ENCODE measurements at places on chromosomes 2 and 18.

- DNase-seq = no peak
Measured at GRCh38 chr18:28657961-28658360, 481.0 kb upstream of the CDH2 start.

GRCh38 chr2:154836632-154837031 is 138.1 kb downstream of the KCNJ3 start:
- no peak for DNase-seq

DNA sequence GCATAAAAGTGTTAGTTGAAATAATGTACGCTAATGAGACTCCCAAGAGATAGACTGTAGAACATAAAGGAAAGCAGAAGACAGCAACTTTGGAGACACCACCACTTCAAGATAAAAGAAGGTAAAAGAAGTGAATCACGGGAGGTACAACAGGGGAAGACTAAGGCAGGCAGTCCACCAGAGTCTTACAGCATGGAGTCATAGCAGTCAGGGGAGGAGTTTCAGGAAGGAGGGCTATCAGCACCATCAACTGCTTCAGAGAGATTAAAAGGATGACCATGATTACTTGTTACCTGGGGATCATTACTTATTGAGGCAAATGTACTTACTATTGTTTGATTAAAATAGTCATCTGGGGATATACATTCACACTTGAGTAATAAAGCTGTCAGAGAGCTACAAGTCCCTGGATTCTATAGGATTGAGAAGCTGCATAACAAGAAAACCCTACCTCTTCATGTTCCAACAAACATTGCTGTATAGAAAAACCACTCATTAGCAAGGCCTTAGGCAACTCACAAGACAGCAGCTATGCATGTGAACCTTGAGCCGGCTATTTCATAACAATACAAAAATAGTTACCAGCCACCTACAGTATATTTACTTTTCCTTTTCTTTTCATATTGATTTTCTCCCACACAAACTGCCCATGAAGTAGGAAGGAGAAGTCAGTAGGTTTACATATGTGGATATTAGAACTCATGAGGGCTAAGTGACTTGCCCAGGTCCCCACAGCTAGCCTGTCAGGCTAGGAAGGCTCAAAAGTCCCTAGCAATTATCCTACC is 101.7 kb downstream of the PDE11A start:
- no peak for DNase-seq

DNA sequence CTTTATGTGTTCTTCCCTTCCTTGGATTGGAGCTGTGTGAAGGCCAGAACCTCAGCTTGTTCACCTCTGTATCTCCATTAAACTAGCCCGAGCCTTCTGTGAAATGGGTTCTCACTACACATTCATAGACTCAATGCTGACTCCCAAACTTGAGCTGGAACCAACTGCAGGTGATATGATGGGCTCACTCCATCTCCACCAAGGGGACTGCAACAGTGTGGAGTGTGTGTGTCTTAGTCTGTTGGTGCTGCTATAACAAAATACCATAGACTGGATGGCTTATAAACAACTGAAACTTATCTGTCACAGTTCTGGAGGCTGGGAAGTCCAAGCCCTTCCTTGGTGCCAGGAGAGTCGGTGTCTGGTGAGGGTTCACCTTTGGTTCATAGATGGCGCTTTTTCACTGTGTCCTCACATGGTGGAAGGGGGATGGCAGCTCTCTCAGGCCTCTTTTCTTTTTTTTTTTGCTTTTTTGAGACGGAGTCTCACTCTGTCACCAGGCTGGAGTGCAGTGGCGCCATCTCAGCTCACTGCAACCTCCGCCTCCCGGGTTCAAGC is 94.2 kb upstream of the MAP4K3 start:
- no peak for DNase-seq

DNA sequence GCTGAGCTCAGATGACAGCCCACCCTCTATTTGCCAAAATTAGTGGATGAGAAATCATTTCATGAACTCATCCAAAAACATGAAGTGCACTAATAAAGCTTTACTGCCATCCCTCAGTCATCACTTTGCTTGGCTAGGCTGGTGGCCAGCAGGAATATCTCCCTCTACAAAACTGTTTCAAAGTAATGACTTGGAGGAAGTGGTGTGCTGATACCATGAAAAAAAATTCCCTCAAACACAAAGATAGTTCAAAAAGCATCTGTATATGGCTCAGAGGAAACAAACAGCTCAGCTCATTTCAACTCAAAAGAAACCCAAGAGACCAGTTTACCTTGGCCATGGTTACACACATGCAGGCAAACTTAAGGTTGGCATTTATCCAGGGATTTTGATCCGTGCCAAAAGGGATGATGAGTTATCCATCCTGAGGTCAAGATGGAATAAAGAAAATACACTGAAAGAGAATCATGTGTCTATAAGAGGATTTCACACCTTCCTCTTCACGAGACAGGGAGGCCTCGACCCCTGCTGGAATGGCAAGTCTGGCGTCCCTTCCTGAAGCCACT is 18.4 kb upstream of the WIPF1 start:
- DNase-seq = no peak

DNA sequence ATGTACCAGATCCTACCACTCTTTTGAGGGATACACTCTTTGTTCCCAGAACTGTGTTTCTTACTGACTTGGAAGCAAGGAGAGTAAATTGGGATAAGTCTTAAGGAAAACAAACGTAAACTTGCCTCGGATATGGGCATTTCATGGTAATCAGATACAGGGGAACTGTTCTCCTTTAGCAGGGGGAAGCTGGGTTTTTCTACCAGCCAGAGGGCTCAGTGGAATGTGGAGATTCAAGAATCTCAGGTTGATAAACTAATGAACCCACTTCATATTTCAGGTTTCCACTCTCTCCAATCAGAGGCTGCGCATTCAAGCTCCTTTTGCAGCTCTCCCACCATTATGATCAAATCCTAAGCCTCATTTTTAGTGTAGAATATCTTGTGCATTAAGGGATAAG is 676.5 kb upstream of the FSHR start:
- DNase-seq = no peak

GRCh38 chr2:60260639-60261296 is 292.7 kb downstream of the BCL11A start:
- DNase-seq = no peak

DNA sequence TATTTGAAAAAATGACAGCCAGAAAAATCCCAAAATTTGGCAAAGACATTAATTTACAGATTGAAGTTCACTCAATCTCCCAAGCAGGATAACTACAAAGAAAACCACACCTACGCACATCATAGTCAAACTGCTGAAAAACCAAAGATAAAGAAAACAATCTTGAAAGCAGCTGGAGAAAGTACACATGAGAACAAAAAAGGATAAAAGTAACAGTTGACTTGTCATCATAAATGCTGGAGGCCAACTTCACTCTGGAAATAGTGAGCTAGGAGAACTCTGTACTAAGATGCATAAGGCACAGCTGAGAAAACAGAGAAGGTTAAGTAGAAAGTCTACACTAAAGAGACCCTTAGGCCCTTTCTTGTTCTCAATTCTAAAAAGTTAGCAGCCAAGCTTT is 73.1 kb downstream of the TLK1 start:
- DNase-seq = no peak

DNA sequence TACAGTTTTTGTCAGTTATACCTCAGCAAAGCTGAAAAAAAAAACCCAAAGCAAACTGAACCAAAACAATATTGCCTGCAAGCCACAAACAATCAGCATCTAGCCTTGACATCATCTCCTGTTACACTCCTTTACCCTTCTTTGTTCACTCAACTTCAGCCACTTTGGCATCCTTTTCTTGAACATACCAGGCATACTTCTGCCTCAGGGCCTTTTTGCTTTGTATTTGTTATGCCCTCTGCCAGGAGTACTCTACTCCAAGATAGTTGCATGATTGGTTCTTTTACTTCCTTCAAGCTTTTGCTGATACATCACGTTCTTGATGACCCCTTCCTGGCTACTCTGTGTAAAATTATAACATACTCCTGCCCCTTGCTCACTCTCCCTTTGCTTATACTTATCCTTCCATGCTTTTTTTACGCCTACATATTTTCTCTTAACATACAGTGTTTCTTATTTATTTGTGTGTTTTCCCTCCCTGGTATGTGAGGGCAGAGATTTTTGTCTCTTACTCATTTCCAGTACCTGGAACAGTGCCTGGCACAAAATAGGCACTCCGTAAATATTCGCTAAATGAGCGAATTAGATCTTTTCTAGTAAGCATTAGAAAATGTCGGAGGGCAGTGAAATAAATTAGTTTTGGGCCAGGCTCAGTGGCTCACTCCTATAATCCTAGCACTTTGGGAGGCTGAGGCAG is 12.7 kb downstream of the ABI2 start:
- no peak for DNase-seq

DNA sequence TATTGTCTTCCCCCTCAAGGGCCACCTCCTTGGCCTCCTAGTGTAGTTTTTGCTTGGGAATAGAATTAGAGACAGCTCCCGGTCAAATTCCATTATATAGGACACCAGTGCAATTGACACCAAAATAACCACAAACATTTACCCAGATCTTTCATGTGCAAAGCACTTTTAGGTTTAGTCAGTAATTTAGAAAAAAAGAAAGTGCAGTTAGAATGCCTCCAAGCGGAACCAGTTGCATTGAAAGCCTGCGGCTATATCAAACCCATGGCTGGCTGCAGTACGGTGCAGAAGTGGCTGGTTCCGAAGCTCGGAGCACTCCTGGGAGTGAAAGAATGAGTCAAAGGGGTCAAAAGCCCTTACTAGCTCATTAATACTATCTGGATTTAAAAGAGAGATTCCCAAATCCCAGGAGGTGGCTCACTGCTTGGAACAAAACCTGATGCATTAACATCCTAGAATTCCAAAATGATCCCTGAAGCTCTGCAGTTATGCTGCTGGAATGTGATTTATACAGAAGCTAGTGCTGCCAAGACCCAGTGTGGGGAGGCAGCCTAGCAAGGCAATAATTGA is 432.2 kb upstream of the KLHL29 start:
- DNase-seq = no peak

- DNase-seq = no peak
Measured at GRCh38 chr2:135629520-135629919, 98.2 kb downstream of the R3HDM1 start.

DNA sequence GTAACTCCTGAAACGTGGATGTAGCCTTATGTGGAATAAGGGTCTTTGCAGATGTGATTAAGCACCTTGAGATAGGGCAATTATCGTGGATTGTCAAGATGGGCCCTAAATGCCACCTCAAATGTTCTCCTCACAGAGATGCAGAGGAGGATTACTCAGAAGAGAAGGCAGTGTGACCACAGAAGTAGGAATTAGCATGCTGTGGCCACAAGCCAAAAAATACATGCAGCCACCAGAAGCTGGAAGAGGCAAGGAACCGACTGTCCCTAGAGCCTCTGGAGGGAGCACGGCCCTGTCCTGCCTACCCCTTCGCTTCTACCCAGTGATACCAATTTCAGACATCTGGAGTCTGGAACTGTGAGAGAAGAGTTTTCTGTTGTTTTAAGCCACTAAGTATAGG is 47.3 kb upstream of the MGAT5 start:
- DNase-seq = no peak

DNA sequence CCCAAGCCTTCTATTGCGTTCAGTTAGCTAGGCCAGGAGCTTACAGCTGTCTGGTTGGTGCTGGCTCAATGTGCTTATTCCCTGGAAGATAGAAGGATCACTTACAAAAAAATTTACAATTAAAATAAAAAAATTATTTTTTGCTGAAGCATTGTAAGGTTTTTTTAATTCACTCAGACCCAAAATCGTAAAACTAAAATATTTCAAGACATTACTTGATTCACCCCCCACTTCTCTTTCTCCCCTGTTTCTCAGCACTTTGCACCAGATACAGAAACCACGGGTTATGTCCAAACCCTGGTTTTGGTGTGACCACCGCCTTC is 911 bp upstream of the PTPRM start:
- no peak for DNase-seq

GRCh38 chr2:48274040-48274439 is 255.9 kb upstream of the STON1 start:
- DNase-seq = no peak

- no peak for DNase-seq
Measured at GRCh38 chr2:176508374-176508773, 239.1 kb downstream of the MTX2 start.

- no peak for DNase-seq
Measured at GRCh38 chr2:144694456-144694855, 174.5 kb upstream of the ZEB2 start.

DNA sequence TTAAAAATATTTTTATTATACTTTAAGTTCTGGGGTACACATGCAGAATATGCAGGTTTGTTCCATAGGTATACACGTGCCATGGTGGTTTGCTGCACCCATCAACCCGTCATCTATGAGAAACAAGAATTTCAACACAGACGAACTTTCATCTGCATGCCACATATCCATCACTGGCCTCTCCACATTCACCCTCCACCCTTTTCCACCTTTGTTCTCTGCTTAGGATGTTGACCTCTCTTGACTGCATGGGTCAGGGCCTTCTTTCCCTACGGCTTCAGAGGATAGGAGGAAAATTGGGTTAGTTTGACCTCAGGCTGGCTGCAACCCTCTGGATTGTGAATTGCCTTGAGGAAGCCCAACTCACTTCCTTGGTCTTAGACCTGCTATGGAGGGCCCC is 260.9 kb downstream of the MREG start:
- DNase-seq = no peak

DNA sequence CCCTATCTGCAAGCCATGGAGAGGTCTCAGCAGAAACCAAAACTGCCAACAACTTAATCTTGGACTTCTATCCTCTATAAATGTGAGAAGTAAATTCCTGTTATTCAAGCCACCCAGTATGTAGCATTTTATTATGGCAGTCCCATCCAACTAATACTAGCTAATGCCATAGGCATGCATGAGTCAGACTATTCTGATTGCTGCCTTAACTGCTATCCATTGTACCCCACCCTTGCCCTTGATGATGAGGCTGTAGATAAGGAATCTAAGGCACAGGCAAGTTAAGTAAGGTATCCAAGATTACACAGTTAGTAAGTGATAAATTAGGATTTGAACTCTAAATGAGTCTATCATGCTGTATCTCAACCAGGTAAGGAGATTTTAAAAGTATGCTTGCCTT is 223.0 kb downstream of the UBE2E3 start:
- no peak for DNase-seq

- no peak for DNase-seq
Measured at GRCh38 chr2:16604236-16604635, 61.4 kb downstream of the CYRIA start.

DNA sequence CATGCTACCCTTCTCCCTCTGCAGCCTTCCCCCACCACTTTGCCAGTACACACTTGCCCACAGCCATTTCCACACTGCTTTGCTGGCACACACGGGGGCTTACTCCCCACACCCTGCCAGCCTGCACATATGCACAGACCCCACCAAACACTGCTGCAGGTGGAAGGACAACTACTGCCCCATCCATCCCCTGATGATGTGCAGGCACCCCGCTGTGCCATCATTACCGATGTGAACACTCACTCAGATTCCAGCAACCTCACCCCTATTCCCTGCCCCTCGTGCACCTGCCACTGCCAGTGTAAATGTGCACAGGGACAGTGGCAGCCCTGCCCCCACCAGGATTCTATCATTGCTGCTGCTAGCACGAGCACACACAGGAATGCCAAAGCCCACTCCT is 1400.8 kb upstream of the DDX18 start:
- DNase-seq = no peak

Data from activated CD4-positive, CD25-positive, alpha-beta regulatory T cell (primary cell).